ENCODE measurements at places on chromosomes 16 and 17.

DNA sequence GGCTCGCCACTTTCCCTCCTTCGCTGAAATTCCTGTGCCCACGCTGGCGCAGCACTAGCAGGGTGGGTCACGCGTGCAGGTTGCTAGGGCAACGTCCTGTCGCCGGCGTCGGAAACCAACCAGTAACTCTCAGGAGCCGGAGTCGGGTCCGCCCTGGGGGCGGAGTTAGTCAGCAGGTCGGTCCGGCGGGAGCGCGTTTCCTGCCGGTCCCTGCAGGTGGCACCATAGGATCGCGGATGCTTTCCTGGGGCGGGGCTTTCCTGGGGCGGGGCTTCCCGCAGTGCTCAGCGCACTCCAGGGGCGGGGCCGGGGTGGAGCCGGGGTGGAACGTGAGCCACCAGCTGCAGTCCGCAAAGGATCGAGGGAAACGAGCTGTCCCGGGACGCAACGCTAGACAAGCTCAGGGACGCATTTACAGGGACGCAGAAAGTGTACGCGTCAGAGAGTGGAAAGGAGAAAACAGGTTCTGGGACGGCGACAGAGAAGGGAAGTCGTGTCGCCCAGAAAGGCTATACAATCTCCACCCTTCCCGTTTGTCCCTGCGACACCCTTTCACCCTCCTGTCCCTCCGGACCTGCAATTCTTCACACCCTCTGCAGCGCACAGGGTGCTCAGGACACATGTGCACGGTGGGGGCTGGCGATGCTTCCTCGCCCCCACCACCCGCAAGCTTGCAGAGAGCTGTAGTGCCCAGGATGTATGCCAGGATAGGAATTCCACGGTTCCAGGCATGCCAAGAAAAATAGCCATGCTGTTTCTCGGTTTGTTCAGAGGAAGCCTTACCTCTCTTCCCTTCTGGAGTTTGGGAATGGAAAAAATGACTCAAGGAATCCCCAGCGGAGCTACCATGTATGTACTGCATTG is 12.3 kb downstream of the COPZ2 start:
- peak; percentile 86 for DNase-seq

DNA sequence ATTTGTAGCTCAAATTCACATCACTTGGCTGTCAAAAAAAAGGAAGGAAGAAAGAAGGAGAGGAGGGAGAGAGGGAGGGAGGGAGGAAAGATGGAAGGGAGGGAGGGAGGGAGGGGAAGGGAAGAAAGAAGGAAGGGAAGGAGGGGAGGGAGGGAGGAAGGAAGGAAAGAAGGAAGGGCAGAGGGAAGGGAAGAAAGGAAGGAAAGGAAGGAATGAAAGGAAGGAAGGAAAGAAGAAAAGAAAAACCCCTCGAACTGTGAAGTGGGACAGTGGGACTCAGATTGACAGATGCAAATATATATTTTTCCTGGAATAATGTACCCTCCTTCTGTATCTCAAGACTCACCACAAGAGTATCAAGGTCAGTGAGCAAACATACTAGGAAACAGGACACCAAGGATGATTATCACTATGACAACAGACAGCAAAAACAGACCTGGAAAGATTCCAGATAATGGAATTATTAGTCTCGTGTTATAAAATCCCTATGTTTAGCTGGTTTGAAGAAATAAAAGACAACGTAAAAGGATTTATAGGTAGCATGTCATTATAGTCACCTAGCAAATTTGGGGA is 24.2 kb upstream of the ABCA3 start:
- DNase-seq = no peak

- peak; percentile 16 for DNase-seq
These were observed 107.6 kb downstream of the SPECC1 start for GRCh38 chr17:20116683-20117309.

DNA sequence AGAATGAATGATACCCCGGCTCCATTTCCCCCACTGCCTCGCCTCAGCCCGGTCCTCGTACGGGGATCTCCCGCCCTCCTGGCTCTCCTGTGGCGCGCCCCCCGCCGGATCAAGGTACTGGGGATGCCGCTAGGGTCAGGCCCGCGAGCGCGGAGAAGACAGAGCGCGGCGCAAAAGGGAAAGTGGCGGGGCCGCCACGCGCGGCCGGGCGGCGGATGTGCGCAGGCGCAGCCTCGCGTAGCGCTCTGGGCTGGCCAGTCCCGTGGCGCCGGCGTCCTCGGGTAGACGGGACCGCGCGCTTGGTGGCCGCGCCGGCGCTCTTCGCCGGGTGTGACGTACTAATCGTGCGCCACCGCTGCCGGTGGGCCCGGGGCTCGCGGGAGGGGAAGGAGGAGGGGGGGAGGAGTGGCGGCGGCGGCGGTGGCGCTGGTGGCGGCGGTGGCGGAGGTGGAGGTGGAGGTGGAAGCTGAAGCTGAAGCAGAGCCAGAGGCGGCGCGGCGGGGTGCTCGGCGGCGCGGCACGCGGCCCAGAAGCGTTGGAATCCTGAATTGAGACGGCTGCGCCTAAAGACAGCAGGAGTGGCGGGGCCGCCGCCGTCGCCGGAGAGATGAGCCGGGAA is at the start of gene SENP3:
TSS of gene SENP3 (plus strand) at position 331 of the 619 bp plus-strand sequence. CDS start 1,158 bp downstream, outside the sequence.
- no peak for DNase-seq

- peak; percentile 61 for DNase-seq
These were observed 9.8 kb downstream of the PGS1 start for GRCh38 chr17:78387977-78388941.

DNA sequence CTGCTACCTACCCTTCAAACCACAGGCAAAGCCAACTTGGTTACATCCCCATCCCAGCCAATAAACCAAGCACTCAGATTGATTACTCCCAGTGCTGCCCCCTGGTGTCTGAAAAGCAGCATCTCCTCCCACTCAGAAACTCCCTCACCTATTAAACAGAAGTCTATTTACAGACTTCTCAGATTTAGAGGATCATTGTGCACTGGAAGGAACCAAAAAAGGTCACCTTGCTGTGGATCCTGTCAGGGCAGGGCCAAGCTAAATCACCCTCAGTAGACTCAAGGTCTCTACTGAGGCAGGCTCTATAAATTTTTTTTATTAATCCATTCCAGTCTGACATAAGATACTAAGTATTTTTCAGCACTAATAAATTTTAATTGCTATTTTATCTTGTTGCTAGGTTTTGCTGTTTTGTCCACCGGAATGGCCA is 17.6 kb downstream of the HIGD1B start:
- peak; percentile 29 for DNase-seq

DNA sequence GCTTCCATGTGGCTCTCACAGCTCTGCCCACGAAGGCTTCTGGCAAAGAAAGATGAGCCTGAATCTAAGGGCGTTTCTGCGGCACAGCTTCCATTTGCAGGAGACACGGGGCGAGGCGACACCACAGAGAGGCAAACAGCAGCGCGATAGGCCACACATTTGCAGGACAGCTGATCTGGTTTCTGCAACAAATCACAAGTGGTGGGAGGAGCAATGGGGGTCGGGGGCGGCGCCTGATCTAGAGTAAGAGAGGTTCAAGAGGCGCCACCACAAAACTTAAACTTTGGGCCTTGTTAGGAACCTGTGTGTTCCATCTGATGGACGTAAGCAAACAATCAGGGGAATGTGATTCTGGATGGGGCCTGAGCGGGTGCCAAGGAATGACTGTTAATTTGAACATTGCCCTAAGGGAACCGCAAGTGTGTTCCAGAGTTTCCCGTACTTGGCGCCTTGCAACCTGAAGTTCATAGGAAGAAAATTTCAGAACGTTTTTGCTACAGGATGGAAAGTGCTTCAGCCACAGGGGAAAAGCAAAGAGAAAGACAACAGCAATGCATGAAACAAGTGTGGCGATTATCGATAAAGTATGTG is 18.9 kb upstream of the ENPP7 start:
- DNase-seq = no peak

- peak; percentile 95 for DNase-seq
These were observed 5.5 kb downstream of the IGSF6 start for GRCh38 chr16:21646721-21647561.
